Caki2 (cell line): ENCODE measurements at places on chromosomes 6 and 20. TPM values are rescaled to one million over a fixed set of nuclear protein-coding genes. Genes with fewer than 3 reads are reported as not detected.

HIVEP1 gene
- 2.2 and 3.6 TPM in 2 replicates for total RNA-seq

TFAP2B gene
- not detected in 2 replicates for total RNA-seq

GRCh38 chr6:141988954-141989705 lies 143.6 kb upstream of the GJE1 start:
- peak; percentile 45 for DNase-seq

- peak; percentile 13 for DNase-seq
Observed at GRCh38 chr20:20480689-20481088, 112.8 kb downstream of the INSM1 start.

DNA sequence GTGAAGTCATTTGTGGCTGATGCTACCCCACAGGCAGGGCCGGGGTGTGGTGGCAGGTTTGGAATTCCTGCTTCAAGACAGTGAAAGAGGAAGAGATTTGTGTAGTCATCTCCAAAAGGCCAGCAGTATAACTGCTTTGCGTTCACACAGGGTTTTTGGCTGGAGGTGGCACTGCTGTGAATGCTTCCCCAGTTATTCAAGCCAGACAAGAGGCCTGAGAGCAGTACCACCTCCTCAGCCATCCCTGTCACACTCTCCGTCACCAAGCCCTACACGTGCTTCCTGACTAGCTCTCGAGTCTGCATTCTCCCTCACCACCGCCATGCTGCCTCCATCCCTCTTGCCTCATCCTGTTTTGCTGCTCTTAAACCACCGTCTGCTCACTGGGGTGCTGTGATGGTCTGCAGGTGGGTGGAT lies 23.9 kb downstream of the ARMC2 start:
- no peak for DNase-seq

DNA sequence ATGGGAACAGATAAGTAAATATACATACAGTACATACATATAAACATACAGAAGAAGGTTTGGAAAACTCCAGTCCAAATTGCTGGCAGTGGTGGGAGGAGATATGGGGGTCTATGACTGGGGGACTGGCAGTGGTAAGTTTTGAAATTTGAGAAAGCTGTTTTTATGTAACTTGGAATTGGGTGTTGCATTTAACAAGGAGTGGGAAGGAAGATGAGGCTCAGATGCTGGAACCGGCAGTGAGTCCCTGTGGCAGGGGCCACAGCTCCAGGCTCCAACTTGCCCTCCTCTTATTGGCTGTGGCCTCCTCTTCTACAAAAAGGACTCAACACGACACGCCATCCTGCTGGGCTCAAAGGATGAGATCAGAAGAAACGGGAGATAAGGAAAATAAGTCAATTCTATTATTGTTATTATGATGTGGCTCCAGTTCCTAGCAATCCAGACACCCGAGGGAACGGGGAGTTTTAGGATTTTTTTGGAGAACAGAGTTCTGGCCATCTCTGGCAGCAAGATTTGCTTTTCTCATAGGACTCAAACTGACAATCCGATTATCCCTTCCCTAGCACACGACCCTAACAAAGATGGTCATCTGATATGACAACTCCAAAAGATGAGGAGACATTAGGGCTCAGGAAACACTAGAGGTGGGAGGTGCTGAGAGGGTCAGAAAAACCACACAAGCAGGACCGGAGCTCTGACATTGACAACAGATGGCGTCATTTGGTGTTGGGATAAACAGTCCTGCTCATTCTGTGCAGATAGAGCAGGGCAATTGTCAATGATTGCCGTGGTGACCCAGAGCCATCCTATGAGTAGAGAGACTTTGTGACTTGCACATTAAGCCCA lies 6.0 kb upstream of the TGM2 start:
- no peak for DNase-seq

DNA sequence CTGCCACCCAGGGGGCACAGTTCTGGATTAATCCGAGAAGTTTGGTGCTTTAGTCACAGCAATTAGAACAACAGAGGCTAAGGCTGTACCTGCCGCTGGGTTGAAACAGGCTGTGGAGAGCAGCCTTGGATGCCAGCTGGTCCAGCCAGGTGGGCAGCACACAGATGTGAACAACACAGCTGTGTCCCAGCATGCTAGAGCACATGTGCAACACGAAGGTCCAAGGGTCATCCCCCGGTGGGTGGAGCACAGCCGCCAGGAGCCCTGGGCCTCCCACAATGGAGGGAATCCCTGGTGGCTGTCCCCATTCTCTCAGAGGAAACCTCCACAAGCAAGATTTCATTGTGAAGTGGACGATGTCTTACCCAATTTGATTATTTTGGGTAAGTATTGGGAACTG lies 99.2 kb upstream of the SYNDIG1 start:
- DNase-seq = no peak

DNA sequence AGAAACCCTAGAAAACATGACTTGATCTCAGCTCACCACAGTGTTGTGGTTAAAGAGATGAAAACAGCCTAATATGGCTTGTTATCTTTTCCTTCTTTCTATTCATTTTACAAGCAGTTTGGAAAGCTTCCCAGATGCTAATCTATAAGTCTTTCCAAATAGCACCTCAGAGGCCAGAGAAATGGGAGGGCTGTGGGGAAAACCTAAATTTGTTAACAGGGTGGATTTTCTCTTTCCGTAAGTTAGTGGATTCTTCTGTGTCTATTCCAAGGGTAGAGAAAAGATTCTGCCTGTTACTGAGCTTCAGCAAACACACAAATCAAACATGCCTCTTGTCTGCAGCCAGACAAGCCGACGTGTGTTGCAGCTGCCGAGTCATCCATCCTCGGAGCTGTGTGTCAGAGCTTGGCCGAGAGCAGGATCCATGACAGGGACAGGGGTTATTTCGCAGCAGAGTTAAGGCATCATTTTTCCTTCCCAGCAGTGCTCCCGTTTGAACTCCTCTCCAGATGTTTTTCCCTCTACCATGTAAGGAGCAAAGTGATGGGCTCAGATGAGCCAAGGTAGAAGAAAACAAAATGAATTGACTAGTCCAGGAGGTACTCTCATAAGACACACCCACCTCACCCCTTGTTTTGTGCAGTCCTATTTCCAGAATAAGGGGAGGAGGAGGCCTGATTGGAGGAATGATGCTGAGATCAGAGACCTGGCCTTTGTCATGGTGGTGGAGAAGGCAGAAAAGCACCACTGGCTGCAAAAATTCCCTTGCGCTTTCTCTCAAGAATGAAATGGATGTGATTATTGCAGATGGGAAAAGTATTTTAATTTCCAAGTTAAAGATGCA lies 560.0 kb downstream of the C6orf118 start:
- peak; percentile 11 for DNase-seq
